Neural crest cell (in vitro differentiated cells): ENCODE measurements at places on chromosomes 1 and 21.

DNA sequence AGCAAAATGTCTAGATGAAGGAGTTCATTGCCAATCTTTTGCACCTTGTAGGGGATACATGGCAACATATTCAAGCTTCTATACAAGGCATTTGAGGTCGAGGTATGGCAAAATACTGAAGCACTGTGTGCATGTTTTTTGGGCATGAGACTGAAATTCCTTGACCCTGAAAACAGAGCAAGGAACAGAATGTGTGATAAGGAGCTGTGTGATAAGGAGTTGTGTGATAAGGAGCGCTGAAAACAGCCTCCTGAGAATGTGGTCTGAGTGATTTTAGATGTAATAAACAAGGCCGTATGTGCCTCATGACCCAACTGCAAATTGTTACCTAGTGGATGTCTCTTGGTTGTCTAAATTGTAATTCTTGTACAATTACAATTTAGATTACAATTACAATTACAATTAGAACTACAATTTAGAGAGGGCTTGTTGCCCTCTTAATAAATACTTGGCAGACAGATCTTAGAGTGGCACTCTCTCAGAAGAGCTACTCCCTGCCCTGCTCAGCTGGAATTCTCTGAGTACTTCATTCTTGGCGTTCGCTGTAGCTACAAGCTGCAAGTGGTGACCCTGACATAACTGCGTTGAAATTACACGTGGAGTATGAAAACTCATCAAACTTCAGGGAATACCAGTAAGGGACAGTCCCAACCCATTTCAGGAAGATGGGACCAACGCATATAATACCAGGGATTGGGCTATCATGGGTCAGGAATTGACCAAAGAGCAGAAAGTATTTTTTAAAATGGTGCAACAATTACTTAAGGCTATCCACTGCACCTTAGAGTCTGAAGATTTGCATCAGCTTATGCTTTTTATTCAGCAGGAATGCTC, 20.0 kb upstream of the ITLN1 start:
- DNase-seq: no peak
- no peak overlapping the region for H3K27ac ChIP-seq
- no peaks in the 10 kb centered on the region for H3K4me1 ChIP-seq

DNA sequence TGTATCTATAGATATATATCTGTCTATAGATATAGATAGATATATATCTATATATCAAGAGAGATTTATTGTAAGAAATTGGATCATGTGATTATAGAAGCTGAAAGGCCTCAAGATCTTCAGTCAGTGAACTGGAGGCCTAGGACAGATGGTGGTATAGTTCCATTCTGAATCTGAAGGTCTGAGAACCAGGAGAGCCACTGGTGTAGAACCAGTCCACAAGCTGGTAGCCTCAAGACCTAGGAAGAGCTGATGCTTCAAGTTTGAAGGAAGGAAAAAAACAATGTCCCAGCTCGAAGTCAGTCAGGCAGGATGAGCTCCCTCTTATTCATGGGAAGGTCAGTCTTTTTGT, 213.2 kb upstream of the JUN start:
- H3K27me3 ChIP-seq: no peaks in the 10 kb centered on the region
- no peak for DNase-seq
- no peak overlapping the region for H3K27ac ChIP-seq
- peaks cover 13% of the 10 kb centered on the region for H3K4me1 ChIP-seq
- no peak overlapping the region for H3K4me3 ChIP-seq

DNA sequence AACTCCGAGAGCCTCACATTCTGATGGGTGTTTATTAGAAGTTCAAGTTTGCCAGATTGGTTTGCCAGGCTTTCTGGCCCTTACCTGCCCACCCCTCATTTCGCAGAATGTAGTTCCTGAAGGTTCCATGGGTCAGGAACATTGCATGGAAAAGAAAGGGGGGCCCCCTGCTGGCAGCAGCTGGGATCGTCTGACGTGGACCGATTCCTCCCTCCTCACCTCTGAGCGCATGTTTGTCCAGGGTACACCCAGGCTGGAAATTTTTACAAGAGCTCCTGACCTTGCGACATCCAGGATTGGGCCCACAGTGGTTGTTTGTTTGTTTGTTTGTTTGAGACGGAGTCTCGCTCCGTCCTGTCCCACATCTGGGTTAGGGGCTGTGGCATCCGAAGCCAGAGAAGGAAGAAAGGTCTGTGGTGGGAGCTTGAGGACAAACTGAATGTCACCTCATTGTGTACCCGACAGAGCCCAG, 126.0 kb upstream of the TMEM51 start:
- H3K27ac ChIP-seq: peak overlapping the region; percentile 67
- H3K36me3 ChIP-seq: no peaks in the 10 kb centered on the region
- H3K4me1 ChIP-seq: peaks cover 10% of the 10 kb centered on the region

DNA sequence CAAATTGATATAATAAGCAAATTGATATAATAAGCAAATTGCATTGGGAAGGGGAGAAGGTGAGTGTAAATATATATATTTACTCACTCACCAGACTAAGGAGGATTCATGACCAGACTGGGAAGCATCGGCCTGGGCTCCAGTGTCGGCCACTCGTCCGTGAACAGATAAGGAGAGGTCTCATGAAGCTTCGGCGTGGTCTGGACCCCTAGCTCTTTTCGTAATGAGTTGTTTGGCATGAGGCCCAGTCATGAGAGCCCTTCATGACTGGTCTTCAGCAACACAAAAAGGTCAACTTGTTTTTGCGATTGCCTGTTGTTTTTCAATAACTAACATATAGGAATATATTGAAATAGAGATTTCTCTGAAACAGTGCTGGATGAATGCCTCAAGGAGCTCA, 222.9 kb upstream of the KCNK2 start:
- no peaks in the 10 kb centered on the region for H3K4me1 ChIP-seq
- H3K27ac ChIP-seq: no peak overlapping the region
- H3K4me3 ChIP-seq: no peak overlapping the region
- no peaks in the 10 kb centered on the region for H3K36me3 ChIP-seq

- peaks cover 10% of the 10 kb centered on the region for H3K27me3 ChIP-seq
- H3K4me1 ChIP-seq: peaks cover 5% of the 10 kb centered on the region
- no peak overlapping the region for H3K4me3 ChIP-seq
- no peak overlapping the region for H3K27ac ChIP-seq
- DNase-seq: no peak
- H3K36me3 ChIP-seq: no peaks in the 10 kb centered on the region
Measured at GRCh38 chr1:220516014-220516721, 11.8 kb upstream of the MARK1 start.

GRCh38 chr1:48967318-48967717, 190.6 kb upstream of the BEND5 start:
- DNase-seq: no peak
- no peak overlapping the region for H3K27ac ChIP-seq
- no peaks in the 10 kb centered on the region for H3K27me3 ChIP-seq
- no peaks in the 10 kb centered on the region for H3K36me3 ChIP-seq
- no peak overlapping the region for H3K4me3 ChIP-seq

DNA sequence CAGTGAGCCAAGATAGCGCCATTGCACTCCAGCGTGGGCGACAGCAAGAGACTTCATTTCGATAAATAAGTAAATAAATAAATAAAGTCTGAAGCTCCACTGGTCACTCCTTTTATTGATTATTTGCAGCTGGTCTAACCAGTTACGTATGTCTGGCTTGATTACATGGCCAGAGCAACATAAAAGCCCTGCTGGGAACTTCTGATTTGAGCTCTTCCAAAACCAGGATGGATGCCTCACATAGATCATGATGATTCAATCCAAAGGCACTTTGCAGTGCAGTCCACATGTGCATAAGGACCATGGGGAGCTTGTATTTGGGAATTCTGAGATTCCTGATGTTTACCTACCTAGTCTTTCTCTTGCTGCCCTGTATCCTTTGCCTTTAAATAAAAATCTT, 24.0 kb downstream of the NSUN4 start:
- H3K27ac ChIP-seq: no peak overlapping the region
- peaks cover 10% of the 10 kb centered on the region for H3K36me3 ChIP-seq
- no peak for DNase-seq
- no peaks in the 10 kb centered on the region for H3K27me3 ChIP-seq
- H3K4me1 ChIP-seq: no peaks in the 10 kb centered on the region

DNA sequence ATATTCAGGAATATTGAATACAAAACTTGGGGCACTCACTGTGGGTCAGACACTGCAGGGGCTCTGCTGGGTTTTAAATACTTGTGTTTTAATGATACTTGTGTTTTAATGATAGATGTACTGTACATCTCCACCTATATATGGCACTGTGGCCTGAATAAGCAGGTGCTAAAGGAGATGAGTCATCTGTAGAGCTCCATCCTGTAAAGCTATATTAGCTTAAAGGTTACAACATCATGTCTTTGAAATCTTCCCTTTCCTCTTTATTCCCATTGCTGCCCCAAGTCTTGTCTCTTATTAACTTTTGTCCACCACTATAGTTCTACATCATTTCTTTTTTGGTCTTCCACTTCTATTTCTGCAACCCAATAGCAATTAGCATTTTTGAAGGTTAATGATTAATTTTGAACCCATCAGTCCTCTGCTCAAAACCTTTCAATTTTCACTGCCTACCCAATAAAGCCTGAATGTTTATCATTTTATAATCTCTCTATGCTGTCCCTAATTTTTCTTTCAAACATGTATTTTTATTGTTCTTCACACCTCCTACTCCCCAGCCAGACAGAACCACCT, 113.3 kb upstream of the PTGFR start:
- no peak overlapping the region for H3K4me3 ChIP-seq
- no peak overlapping the region for H3K27ac ChIP-seq
- no peaks in the 10 kb centered on the region for H3K4me1 ChIP-seq
- H3K36me3 ChIP-seq: no peaks in the 10 kb centered on the region
- H3K27me3 ChIP-seq: peaks cover 10% of the 10 kb centered on the region

- H3K27ac ChIP-seq: no peak overlapping the region
- H3K36me3 ChIP-seq: no peaks in the 10 kb centered on the region
- DNase-seq: no peak
- H3K4me3 ChIP-seq: no peak overlapping the region
- H3K4me1 ChIP-seq: no peaks in the 10 kb centered on the region
- no peaks in the 10 kb centered on the region for H3K27me3 ChIP-seq
Measured at GRCh38 chr1:188128761-188129160, 1300.0 kb downstream of the PLA2G4A start.

DNA sequence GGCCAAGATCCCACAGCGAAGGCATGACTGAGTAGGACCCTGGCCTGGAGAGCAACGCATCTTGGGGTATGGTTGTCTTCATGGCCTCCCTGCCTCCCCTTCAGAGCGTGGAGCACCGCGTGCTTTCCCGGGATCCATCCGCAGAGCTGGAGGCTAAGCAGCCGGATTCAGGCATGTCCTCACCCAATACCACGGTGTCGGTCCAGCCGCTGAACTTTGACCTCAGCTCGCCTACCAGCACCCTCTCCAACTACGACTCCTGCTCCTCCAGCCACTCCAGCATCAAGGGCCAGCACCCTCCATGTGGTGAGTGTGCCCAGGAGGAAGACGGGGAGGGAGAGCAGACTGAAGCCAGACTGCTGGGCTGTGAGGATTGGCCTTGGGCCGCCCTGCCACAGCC, 19.8 kb downstream of the ESPN start:
- H3K27me3 ChIP-seq: peaks cover 49% of the 10 kb centered on the region
- H3K36me3 ChIP-seq: no peaks in the 10 kb centered on the region
- H3K27ac ChIP-seq: no peak overlapping the region
- peaks cover 11% of the 10 kb centered on the region for H3K4me1 ChIP-seq

GRCh38 chr1:201346337-201346939, 31.0 kb downstream of the TNNT2 start:
- H3K27ac ChIP-seq: no peak overlapping the region
- H3K36me3 ChIP-seq: no peaks in the 10 kb centered on the region
- DNase-seq: peak; percentile 48
- H3K4me3 ChIP-seq: no peak overlapping the region
- H3K4me1 ChIP-seq: peaks cover 4% of the 10 kb centered on the region

GRCh38 chr1:52191395-52191965, 49.6 kb downstream of the ZFYVE9 start:
- peaks cover 8% of the 10 kb centered on the region for H3K36me3 ChIP-seq
- no peak for DNase-seq
- H3K4me3 ChIP-seq: no peak overlapping the region

DNA sequence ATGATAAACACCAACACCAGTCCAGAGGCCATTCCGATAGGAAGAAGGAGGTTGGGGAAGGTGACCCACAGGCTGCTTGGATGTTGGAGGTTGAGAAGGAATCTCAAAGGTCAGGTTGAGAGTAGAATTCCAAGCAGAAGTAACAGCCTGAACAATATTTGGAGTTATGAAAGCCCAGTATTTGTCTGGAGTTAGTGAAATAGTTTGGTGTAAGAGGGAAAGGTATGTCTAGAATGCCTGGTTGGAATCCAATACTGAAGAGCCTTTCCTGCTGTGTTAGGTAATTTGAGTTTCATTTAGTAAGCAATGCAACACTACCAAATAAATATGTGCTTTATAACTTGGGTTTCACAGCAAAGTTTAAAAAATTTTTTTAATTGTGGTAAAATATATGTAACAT, 70.5 kb upstream of the MCOLN3 start:
- H3K4me1 ChIP-seq: no peaks in the 10 kb centered on the region
- H3K4me3 ChIP-seq: no peak overlapping the region
- no peaks in the 10 kb centered on the region for H3K27me3 ChIP-seq
- H3K27ac ChIP-seq: no peak overlapping the region
- DNase-seq: no peak
- H3K36me3 ChIP-seq: no peaks in the 10 kb centered on the region

GRCh38 chr1:167429612-167430011, 88.7 kb downstream of the CD247 start:
- no peaks in the 10 kb centered on the region for H3K36me3 ChIP-seq
- no peak for DNase-seq
- H3K27ac ChIP-seq: no peak overlapping the region
- H3K27me3 ChIP-seq: no peaks in the 10 kb centered on the region
- H3K4me1 ChIP-seq: peaks cover 31% of the 10 kb centered on the region

DNA sequence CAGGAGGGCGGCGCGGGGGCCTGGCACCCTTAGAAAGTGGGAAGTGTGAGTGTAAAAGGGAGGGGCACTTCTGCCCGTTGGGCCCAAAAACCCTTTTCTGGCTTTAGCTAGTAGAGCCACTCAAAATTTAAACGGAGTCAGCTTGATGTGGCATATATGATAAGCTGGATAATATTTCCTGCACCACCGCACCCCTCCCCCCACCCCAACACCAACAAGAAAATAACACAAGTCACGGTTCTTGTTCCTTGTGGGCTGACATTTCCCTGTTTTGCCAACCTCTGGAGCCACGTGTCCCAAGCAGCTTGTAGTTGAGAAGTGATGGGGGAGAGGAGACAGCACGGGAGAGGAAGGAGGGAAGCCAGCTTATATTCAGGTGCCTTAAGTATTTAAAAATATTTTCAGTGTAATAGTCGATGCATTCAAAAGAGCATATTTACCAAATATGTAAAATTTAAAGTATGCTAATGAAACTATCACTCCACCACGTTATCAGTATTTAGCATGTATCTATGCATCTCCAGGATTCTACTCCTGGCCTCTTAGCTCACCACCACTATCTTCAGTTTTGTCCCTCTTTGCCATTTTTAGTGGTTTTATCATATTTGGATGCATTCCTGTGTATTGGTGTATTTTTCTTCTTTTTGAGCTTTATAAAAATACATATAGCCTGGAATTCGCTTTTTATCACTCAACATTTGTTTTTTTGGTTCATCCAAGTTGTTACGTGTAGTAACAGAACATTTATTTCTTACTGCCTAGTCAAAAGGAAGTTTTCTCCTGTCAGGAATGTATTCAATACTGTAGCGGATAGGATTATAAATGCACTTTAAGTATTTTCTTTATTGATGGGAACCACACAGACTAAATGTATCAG, 773 bp upstream of the DDX59 start:
- peak overlapping the region; percentile 97 for H3K27ac ChIP-seq
- no peak for DNase-seq
- H3K36me3 ChIP-seq: no peaks in the 10 kb centered on the region
- no peaks in the 10 kb centered on the region for H3K27me3 ChIP-seq
- H3K4me3 ChIP-seq: peak overlapping the region; percentile 96
